A673 (cell line): ENCODE measurements at places on chromosomes 3 and 15. TPM values are rescaled to one million over a fixed set of nuclear protein-coding genes. Genes with fewer than 3 reads are reported as not detected.

ITPKA gene
- 4.3 and 5.6 TPM in 2 replicates for total RNA-seq

GOLGA8T gene
- total RNA-seq = not detected in 2 replicates

CCDC9B gene
- 8.6 and 8.9 TPM in 2 replicates for total RNA-seq

SPINK8 gene
- total RNA-seq = not detected in 2 replicates

CORO2B gene
- 3.8 and 4.4 TPM in 2 replicates for total RNA-seq
